ENCODE measurements at places on chromosomes 4 and X.
A peak's percentile ranks its signal among the peaks of the same experiment; 100 is the strongest.

DNA sequence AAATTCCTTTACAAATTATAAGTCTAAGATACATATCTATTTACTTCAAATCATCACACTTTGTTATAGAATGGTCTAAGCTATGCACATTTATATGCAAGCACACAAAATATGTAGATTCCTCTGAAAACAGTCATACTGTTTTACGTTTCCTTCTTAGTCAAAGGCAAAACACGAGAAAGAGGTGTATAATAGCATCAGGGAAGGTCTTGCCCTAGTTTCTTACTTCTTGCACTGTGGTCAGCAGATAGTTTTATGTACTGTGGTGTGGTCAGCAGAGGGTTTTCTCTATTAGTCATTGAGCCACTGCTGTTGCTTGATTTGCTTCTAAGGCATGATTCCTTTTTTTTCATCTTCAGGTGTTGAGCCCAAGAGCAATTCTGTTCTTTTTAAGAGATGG, 117.7 kb downstream of the ADAM29 start:
- no peak for DNase-seq

DNA sequence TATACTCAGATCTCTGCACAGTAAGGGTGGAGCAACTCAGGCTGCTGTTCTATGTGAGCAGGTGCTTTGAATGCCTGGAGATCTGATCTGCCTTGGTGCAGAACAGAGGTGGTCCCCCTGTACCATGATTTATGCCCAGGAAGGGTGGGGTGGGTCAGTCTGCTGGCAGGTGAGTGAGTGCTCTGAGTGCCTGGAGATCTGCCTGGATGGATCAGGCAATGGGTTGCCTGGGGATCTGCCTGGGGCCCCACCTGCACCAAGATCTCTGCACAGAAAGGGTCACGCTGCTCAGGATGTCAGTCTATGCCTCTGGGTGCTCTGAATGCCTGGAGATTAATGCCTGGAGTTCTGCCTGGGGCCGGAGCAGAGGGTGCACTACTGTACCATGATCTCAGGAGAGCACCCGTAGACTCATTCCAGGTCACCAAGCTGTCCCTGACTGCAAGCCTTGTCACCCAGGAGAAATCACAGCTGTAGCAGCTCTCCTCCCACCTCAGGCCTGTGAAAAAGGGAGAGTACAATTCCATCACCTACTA, 342.9 kb downstream of the GBA3 start:
- no peak for DNase-seq

DNA sequence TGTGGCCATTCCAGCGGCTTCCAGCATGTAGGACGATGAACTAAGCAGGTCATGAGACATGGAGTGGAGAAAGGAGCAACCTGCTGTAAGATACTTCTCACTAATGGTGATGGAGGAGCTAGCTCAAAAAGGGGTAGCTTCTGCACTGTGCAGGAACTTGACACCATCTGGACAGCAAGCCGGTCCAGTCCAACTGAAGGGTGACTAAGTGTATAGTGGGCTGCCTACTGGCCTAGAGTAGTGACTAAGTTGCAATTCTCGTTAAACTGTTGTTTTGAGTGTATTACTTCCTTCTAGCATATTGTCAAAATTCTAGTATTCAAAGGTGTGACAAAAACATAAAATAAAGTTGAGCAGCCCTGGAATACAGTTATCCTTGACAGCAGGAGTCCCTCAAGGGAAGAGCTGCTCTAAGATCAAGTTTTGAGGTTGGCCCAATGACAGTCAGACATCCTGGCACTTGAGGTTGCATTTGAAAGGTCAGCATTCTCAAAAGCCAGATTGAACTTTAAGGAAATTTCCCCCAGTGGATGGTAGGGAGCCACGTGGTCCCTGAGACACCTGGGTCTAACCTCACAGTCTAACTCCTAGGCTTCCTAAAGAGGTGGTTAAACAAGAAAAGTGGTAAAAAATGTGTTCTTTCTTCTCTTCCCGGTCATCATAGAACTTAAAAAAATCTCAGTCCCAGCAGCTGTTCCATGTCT, 8.0 kb downstream of the CETN2 start:
- DNase-seq, result no peak

- DNase-seq, result no peak
Measured at GRCh38 chr4:14743172-14743571, 259.1 kb upstream of the CPEB2 start.

DNA sequence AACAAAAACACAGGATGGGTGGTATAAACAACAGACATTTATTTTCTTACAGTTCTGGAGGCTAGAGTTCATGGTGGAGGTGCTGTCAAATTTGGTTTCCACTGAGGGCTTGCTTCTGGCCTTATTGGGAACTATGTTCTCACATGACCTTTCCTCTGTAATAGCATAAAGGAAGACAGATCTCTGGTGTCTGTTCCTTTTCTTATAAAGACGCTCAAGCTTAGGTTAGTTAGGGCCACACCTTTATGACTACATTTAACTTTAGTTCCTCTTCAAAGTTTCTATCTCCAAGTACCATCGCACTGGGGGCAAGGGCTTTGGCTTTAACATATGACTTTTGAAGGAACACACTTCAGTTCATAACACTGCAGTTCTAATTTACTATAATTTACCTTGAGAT, 543.8 kb upstream of the CPEB2 start:
- no peak for DNase-seq

DNA sequence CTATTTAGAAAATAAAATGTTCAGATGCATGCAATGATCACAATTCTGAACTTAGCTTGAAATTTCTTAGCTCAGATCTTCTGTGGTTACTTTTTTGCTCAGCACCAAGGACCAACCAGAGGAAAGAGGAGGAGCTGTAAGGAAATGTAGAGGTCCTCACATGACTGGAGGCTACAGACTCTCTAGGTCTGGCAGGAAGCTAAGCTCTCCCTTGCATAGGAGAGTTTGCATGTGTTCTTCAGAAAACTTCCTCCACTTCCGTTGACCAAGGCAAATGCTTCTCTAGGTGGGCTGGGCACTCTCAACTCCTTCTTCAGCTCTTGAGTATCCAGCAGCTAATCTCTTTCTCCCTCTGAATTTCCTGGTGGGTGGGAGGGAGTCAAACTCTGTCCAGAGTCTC, 119.6 kb downstream of the BTC start:
- no peak for DNase-seq

- DNase-seq, result no peak
Measured at GRCh38 chr4:18859468-18859867, 837.9 kb upstream of the LCORL start.

GRCh38 chrX:13341491-13342101, 21.7 kb upstream of the ATXN3L start:
- DNase-seq, result no peak

GRCh38 chr4:4864443-4864939, 5.0 kb downstream of the MSX1 start:
- DNase-seq, result no peak

- no peak for DNase-seq
Measured at GRCh38 chr4:45453258-45453853, 670.5 kb downstream of the GABRG1 start.

- no peak for DNase-seq
Measured at GRCh38 chr4:112214390-112215264, 17.0 kb upstream of the AP1AR start.

GRCh38 chr4:173403051-173403450, 4.1 kb upstream of the SCRG1 start:
- no peak for DNase-seq

DNA sequence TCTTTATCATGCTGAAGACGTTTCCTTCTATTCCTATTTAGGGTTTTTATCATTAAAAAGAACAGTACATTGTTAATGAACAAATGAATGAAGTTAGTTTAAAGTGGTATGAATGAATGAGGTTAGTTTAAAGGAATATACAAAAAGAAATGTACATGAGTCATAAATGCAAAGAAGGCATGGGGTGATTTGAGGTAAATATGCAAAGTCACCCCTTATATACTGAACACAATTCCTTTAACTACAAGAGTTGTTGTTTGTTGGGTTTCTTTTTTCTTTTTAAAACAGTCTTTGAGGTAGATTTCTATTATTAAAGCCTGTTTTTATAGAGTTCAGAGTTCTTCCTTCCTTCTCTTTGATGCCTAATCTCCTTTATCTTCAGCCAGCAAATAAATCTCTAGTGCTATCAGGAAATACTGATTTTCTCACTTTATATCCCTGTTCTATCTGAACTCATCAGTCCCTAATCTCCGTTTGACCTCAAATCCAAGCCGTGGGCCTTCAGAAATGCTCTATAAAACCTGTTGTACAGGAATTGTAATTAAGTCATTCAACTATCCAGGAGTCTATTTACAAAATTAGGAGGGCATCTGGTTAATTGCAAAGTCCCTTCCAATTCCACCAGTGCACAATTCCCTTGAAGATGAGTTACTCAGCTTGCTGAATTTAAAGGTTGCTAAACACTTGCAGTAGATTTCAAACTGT, 31.6 kb upstream of the ABCG2 start:
- DNase-seq, result no peak

DNA sequence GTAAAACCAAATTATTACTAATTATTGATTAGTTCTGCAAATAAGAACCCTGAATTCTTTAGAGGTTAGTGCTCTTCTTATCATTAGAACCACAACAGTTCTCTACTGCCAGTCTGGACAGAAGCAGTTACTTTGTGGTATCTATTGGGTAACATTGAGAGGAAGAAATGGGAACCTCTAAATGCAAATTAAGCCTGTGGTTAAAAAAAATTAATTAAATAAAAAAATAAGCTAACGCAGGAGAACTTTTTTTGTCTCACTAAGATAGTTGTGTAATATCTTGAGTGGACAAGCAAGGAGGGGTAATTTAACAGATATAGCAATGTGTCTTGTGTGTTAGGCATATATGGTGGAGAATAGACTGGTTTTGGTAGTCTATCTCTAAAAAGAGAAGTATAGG, 32.9 kb upstream of the TET2 start:
- DNase-seq, result no peak

DNA sequence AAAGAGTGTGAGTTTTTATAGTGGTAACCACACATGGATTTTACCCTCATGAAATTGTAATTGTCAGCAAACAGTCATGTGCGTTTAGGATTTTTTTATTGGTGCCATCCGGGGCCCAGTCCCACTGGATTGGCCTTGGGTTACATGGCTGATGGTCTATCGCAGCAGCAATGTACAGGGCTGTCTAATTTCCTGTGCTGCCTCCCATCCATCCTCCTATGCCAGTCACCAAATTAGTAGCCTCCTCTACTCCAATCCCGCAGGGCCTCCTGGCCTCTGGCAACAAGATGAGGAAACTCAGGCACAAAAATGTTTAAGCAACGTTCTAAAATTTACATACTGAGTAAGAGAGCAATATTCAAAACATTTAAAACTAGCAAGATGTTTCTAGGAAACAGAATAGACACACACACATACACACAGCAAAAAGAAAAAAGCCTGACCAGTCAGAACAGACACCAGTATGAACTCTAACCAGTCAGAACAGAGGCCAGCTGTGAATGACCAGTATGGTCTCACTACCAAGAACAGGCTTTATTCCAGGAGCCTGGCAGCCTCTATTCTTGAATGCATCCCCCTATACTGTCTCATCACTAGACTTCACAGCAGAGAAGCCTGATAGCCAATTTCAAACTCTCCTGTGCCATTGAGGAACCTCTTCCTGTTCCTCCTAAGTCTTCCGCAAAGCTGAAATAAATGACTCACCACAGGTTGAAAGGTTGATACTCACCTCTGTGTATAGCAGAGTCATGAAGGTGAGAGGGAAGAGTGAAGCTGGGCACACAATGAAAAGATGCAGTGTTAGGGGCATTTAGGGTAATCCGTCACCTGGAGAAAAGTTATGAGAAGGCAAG, 42.6 kb downstream of the CHRNA9 start:
- DNase-seq, result no peak

- DNase-seq, result no peak
Measured at GRCh38 chr4:174549721-174550120, 27.4 kb upstream of the HPGD start.

- DNase-seq, result no peak
Measured at GRCh38 chr4:156638925-156639605, 332.5 kb downstream of the PDGFC start.

DNA sequence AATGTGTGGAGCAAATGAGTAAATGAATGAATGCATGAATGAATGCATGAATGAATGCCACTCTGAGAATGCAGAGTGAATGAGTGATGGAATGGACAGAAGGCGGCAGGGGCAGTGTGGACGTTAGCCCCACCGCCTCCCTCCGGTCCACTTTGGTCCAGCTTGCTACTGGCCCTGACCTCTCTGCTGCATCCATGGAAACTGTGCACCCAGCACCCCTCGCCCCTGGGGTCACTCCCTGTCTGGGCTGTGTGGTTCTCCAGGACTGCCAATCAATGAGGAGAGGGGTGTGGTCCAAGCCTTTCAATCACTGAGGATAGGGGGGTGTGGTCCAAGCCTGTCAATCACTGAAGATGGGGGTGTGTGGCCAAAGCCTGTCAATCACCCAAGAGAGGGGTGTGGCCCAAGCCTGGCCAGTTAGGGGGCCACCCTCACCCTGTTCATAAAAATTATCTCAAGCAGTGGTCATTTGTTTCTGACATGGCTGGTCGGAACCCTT, 39.2 kb upstream of the ASMTL start:
- DNase-seq, result peak; percentile 58

GRCh38 chr4:86831262-86832130, 17.7 kb downstream of the SLC10A6 start:
- no peak for DNase-seq

GRCh38 chr4:150896497-150896896, 118.6 kb downstream of the LRBA start:
- no peak for DNase-seq

DNA sequence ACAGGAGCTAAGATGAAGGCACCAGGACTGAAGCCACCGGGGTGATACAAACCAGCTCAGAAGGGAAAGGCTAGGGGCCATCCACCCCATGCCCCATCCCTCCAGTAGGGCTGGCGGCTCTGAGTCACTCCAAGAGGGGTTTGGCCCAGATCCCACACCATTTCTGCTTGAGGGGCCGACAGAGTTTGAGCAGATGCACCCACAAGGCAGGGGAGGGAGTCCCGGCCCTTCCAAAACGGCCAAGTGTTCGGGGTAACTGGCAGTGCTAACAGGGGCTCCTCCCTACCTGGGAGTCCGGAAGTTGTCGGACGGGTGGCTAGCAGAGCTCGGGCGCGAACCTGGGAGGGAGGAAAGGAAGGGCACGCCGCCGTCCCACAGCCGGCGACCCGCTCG, 412 bp downstream of the SLC10A3 start:
- DNase-seq, result peak; percentile 40

DNA sequence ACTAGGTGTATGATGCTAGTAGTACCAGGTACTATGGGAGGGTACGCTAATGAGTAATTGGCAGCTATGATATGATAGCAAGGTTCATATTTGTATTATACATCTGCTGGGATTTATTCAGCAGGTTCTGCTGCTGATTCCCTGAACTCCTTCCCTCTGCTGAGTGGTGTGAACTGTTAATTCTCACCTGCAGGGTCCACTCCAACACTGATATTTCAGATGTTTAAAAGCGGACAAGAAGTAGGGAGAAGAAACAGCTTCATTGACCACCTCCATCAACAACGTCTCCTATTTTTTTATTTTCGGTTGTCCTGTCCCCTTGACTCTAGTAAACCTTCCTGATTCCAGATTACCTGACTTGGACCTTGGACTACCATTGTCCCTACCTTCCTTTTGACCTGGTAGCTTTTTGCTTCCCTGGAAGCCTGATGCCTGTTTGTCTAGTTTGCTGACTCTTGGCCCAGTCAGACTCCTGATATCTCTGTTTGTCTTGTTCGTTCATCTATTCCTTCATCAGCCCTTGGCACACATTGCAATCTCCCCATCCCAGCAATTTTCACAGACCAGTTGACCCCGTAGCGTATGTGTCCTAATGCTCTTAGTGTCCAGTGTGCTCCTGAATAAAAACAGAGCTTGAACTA, 34.0 kb upstream of the RNF128 start:
- DNase-seq, result no peak

GRCh38 chr4:180120068-180120467, 2123.1 kb upstream of the TENM3 start:
- no peak for DNase-seq
